Endothelial cell of umbilical vein (primary cell): ENCODE measurements at places on chromosomes 13 and 19.

- no peak for DNase-seq
These were observed 14.6 kb downstream of the C19orf12 start for GRCh38 chr19:29700498-29700897.

GRCh38 chr13:94556621-94557020 is 39.3 kb downstream of the TGDS start:
- DNase-seq = peak; percentile 6

GRCh38 chr19:18852648-18853047 is 20.9 kb downstream of the UPF1 start:
- no peak for DNase-seq

GRCh38 chr13:28622286-28622685 is 36.6 kb upstream of the POMP start:
- DNase-seq = no peak
